Amygdala (tissue), 56 donors: ENCODE measurements at places on chromosomes 7 and 10.

DNA sequence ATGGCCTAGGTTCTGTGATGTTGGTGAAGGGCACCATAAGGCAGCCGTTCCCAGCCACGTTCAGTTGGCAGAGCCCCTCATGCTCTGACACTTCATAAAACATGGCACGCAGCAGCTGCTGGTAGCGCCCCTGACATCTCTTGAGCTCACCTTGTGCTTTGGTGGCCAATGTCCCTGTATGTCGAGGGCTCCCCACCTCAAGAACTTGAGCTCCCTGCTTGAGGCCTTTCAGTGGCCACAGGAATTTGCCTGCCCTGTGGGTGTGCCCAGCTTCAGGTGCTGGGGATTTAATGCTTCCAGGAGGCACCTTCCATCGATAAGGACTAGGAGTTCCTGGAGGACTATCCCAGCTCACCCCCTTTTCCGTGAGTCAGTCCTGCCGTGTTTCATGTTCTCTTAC, 9.5 kb upstream of the ZNF32 start:
- DNase-seq = no peak

GRCh38 chr10:59962756-59963155, 56.4 kb upstream of the CCDC6 start:
- no peak for DNase-seq

DNA sequence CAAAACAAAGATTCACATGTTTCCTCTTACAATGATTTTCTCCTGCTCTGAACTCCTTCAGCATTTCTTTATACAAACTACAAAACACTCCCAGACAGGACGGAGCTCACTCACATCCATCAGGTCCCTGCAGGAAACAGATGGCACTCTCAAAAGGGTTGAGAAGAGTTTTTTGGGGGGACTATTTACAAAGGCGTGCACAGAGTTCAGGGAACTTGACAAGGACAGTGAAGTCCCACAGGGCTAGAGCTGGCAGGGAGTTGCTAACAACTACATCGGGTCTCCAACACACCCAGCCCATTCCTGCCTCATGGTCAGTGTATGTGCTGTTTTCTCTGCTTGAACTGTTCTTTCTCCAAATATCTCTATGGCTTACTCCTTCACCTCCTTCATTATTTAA, 24.7 kb upstream of the YAE1 start:
- no peak for DNase-seq

DNA sequence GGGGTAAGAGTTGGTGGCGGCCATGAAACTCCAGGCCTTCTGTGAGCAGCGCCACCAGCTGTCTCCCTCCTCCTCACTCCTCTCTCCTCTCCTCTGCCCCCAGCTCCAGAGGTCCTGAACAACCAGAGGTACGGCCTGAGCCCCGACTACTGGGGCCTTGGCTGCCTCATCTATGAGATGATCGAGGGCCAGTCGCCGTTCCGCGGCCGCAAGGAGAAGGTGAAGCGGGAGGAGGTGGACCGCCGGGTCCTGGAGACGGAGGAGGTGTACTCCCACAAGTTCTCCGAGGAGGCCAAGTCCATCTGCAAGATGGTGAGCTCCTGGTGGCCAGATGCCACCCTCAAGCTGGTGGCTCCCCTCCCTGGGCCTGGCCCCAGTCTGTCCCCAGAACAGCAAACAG, 99.1 kb downstream of the RGS10 start:
- DNase-seq = no peak
